Suppressor macrophage (primary cell): ENCODE measurements at places on chromosomes 3 and 15.

DNA sequence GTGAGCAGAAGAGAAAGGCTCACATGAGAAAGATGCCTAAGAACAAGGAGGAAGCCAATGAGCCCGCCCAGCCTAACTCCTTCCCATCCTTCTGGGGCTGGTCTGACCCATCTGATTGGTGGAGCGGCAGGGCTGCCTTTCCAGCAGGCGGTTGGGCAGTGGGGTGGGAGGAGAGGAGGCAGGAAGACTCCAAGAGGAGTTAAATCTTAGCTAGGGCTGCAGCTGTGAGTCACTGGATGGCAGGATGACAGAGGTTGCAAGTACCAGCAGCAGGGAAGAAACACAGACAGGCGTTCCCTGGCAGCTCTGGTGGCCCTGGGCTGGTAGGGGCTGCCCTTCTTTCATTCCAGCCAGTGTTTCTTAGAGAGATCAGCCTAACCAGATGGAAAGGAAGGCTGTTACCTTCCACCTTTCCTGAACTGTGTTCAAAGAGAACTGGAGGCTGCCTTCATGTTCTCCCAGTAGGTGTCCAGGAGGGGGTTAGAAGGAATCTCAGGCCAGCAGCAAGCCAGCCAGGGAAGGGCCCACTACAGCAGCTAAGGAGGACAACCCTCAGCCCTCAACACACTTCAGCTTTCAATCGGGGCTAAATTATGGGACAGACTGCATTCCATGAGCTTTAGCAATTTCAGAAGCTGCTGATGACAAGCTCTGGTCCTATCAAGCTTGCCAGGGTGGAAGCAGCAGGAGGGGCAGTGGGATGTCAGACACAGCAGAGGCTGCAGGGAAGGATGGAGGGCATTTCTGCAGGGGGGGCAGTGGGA is 50.3 kb downstream of the CHSY1 start:
- DNase-seq = peak; percentile 95

DNA sequence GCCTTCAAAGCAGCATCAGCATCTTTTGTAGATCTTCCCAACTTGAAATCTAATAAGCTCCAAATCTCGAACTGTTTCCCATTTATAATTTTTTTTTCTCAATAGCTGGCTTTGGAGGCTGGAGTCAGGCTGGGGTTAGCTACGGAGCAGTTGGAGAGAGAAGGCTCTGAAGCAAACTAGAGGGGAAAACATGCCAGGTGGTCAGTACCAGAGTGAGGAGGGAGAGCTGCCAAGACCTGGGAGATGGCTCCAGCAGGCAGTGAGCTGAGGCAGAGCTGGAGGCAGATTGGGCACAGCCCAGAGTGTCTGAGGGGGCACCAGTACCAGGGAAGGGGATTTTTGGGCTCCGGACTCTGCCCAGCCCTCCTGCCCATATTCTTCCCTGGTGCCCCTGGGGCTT is 311.2 kb downstream of the RPLP1 start:
- no peak for DNase-seq

DNA sequence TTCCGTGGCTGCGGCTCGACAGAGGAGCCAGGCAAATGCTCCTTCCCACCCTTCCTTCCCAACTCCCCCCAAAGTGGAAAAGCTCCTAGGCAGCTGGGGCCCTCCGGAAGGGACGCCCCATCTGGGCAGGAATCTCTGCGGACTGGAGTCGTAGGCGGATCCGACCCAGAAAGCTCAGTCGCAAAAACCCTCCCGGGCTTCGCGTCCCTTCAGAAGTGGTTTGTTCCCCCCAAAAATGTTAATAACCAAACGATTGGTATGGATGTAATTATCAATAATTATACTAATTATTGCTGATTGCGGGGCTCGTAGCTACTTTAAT is 3.8 kb downstream of the RNU6-1 start:
- DNase-seq = no peak

GRCh38 chr3:134922101-134922500 is 127.0 kb downstream of the EPHB1 start:
- no peak for DNase-seq

DNA sequence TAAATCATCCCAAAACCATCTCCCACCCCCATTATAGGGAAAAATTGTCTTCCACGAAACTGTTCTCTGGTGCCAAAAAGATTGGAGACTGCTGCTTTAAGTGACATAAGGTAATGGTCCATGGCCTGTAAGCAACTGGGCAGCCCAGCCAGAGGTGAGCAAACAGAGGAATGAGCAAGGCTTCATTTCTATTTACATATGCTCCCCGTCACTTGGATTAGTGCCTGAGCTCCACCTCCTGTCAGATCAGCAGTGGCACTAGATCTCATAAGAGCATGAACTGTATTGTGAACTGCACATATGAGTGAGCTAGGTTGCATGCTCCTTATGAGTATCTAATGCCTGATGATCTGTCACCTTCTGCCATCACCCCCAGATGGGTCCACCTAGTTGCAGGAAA is 1159.8 kb upstream of the ALCAM start:
- DNase-seq = no peak

DNA sequence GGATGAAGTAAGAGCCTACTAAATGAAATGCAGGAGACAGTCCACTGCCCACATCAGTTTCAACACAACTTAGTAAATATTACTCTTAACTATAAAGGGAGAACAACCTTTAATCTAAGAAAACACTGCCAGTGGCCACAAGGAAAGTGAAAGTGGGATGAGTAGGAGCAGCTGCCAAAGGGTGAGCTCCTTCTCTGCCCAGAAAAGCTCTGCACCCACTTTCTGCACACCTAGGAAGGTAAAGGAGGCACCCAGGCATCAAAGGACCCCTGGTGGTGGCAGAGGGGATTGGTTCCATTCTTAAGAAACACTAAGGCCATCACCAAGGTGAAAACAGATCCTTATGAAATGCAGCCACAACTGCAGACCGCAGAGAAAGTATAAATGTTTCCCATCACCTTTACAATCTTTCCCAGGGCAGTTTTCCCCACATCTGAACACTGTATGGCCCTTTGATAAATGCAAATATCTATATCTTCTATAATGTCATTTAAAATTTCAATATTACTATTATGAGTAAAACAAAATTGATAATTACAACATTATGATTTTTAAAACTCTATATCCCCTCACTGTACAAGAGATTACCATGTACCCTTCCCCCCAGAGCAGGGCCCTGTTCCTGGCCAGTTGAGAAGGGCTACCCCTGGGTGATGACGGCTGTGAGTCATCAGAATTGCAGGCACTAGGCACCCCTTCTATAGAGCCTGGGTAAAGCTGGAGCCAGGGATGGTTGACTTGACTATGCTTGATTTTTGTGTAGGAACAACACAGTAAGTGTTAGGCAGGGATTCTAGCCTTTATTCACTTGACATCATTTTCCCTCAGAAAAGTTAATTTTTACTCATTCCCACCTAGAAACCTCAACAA is 92.0 kb downstream of the SNRK start:
- DNase-seq = peak; percentile 30
